ENCODE measurements at places on chromosomes 4 and X.

GRCh38 chr4:72893354-72894066 is 176.0 kb downstream of the COX18 start:
- DNase-seq: no peak

- DNase-seq: no peak
These were observed 240.4 kb upstream of the TET2 start for GRCh38 chr4:104906276-104906675.

DNA sequence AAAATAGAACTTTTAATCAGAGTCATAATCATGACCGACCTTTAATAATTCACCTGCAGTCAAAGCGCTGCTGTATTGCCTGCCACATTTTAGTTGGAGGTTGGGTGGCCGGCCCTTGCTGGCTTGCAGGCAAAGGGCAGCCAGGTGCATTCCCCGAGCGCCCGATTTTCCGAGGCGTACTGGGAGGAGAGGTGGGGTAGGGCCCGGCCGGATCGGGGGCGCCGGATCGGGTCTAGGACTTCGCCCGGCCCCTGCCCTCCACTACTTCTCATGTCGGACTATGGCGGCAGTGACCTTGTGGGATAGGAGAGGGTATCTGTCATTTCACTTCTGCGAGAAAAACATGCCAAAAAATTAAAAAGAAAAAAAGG is 2.5 kb upstream of the RS1 start:
- DNase-seq: no peak

DNA sequence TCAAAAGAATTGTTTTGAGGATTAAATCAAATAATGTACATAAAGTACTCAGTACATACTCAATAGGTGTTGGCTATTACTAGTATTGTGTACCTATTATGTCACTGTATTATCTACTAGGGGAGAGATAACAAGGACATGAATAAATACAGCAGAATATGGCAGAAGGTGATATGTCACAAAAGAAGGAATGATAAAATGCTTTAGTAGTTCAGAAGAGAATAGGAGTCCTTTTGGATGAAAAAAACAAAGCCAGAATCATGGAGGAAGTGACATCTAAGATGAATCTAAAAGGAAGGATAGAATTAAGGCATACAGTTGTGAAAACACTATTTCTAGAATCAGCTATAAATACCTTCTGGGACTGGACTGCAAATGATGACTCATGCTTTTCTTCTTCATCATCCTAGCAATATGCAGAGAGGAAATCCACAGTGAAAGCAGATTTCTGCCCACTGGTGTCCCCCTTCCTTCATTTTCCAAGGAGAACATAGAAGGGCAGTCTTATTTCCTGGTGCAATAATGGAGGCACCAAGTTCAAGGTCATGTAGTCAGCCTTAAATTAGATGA is 98.7 kb downstream of the GLUD2 start:
- DNase-seq: no peak

DNA sequence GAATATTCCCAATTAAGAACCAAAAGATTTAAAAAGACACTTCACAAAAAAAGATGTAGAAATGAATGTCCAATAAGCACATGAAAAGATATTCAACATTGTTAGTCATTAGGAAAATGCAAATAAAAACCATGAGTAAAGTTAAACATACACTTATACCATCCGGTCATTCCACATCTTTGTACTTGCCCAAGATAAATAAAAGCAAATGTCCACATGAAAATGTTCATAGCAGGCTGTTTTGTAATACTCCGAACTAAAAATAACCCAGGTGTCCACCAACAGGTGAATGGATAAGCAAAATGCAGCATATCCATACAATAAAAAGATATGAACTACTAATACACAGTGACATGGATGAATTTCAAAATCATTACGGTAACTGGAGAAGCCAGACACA is 28.6 kb upstream of the ZCCHC4 start:
- DNase-seq: no peak

DNA sequence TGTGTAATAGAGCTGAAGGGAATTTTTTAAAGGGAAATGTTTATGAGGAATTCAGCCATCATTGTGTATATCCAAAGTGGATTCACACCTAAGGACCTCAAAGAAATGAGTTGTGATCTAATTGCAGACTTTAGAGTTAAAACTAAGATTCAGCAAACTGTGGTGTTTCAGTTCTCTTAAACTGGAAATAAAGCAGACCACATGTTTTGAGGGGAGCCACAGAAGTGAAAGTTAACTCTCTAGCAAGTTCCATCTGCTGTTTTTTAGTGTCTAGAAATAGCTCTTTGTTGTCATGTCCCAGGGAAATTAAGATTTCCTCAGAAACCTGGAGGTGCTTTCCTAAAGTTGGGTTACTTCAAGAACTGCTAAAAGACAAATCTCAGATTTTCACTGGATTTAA is 97.3 kb upstream of the DDX3X start:
- peak; percentile 16 for DNase-seq

DNA sequence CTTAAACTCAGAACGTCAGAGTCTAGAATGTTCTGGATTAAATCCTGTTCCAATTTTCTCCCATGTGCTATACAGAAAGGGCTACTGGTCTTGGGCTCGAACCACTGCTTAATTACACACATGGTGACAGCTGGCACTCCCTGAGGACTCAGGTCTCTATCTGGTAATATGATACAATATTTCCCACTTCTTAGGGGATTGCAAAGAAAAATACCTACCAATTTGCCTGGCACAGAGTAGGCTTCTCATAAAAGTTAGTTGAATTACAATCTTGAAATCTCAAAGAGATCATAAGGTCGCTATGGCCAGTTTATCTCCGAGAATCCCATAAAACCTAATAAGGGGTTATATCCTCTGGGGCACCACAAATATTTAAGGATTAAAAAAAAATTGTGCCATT is 8.6 kb downstream of the GPM6B start:
- DNase-seq: no peak

DNA sequence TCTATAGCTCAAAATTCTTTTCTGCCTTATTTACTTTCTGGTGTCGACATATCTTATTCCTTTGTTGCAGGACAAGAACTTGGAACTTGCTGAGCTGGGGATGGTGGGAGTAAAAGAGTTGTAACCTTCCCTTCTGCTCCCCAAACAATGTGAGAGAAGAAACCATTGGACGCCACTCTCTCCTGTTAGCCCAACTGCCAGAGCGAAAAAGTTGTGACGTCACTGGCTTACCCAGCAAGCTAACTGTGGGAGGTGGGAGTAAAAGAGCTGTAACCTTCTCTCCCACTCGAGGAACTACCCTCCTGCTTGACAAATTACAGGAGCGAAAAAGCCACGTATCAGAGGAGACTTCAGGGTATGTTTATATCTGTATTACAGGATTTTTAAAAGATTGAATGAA is 90.0 kb upstream of the PCDH10 start:
- no peak for DNase-seq

GRCh38 chrX:138849521-138849920 is 138.0 kb upstream of the FGF13 start:
- no peak for DNase-seq

DNA sequence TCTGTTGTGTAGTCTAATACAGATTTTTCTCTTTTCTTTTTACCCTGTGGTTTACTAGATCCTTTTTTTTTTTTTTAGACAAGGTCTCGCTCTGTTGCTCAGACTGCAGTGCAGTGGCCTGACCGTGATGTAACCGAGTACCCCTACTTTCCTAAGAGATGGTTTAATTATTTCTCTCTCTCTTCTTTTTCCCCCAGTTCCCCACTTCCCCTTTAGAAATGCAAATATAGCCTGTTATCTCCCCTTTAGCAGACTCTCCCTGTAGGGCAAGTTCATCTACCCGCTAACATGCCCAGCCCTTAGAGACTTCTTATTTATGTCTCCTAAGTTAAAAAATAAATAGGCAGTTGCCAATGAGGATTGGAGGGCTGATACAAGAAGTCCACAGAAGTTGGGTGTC is 4.5 kb downstream of the SNX25 start:
- peak; percentile 88 for DNase-seq
